Activated T-cell treated with anti-CD3 and anti-CD28 coated beads, Interleukin-2, amount 50 U/mL, for 1 hour (primary cell): ENCODE measurements at places on chromosomes 16 and 17.
A peak's percentile ranks its signal among the peaks of the same experiment; 100 is the strongest.

DNA sequence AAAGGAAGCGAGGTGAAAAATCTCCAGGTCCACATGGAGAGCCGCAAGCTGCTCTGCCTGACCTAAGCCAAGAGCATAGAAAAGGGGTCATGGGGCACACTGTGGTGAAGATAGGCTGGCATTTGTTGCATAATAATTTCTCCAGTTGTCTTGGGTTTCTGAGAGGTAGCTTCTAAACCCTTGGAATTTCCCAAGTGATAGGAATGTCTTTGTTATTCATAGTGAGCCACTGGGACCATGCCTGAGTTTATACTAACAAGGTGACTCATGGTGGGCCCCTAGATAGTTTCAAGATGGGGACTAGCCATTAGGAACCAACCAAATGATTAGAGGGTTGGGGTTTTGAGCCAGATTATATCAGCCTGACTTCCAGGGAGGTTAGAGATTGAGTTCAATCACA is 25.6 kb downstream of the SOST start:
- no peak for DNase-seq

DNA sequence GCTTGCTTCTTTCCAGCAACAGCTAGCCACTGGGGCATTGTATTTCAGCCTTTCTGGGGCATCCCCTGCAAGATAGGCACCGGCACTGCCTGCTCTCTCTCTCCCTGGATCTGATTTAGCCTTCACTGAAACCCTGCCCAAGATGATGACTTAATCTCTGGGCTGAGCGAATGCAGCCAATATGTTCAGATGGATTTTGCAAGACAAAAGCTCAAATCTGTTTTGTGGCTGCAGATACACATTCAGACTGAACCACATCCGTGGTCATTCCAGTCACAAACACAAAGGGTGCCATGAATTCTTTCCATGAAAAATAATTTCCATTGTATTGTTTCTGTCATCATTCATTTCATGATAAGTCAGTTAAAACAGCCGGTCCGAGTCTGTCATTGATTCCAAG is 24.2 kb downstream of the SOST start:
- DNase-seq = no peak

GRCh38 chr16:85850344-85850880 is 48.5 kb upstream of the IRF8 start:
- DNase-seq = no peak

DNA sequence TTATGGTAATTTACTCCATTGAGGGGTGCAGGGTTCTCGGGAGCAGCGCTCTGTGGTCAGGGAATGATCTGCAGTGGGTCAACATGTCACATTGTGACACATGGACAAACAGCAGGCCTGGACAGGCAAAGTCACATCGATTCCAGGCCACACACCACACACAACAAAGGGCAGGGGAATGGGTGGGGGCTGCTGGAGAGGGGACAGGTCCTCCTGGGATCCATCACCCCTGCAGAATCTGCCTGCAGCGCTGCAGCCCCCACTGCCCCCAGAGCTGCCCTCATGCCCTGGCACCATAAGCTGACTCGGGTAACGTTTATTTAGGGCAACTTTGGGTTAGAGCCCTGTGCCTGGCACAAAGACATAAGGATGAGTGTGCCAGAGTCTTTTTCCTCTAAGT is 9.1 kb downstream of the PEMT start:
- DNase-seq = no peak

DNA sequence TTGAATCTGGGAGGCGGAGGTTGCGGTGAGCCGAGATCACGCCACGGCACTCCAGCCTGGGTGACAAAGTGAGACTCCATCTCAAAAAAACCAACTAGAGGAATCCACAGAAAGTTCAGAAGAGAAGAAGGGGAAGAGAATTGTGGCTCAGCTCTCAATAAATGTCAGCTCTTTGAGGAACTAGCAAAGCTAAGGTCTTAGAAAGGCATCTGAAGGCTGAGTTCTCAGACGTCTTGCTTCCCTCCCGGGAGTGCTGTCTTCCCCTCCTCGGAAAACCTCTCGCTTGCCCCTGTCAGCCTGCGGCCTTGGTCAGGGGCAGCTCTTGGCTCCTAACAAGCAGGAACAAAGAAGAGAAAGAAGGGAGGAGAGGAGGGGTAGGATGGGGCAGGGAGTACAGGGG is 5.3 kb downstream of the SHPK start:
- no peak for DNase-seq

DNA sequence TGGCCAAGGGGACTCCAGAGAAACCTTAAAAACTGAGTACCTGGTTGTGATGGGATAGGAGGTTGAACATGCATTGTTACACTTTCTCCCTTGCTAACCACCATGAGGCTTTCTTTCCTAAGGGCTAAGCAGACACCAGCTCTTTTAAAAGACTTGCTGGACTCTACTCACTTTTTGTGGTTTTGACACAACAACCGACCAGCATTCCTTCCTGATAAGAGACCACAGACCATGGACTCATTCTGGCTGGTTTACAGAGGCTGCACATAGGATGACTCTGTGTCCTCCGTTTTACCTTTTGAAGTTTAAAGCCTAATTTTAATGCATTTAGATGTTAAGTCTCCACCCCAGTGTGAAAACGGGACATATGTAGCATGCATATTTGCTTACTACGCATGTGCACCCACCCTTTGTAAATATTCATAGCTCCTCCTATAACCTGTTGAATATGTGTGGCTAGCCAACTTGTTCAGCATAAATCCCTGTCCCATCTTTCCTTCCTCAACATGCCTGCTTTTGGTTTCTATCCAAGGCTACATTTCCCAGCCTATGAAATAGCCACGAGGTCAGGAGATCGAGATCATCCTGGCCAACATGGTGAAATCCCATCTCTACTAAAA is 475.9 kb downstream of the GRIN2A start:
- no peak for DNase-seq

- DNase-seq = no peak
Measured at GRCh38 chr16:49488740-49489525, 115.3 kb downstream of the C16orf78 start.

DNA sequence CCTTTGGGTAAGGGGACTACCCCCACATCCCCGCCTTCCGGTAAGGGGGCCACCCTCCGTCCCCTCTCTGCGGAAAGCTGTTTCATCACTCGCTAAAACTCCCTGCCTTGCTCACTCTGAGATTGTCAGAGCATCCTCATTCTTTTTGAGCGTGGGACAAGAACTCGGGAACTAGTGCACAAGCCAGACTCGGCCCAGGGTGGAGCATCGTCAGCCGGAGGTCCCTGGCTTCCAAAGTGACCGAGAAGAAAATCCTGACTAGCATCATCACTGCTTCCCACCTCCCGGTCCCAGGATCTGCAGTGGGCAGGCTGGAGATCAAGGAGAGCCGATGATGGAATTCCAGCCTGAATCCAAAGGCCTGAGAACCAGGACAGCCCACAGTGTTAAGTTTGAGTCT is 380.3 kb downstream of the SEC14L1 start:
- DNase-seq = peak; percentile 5

- DNase-seq = no peak
Measured at GRCh38 chr16:31333686-31334649, 21.0 kb upstream of the ITGAX start.

DNA sequence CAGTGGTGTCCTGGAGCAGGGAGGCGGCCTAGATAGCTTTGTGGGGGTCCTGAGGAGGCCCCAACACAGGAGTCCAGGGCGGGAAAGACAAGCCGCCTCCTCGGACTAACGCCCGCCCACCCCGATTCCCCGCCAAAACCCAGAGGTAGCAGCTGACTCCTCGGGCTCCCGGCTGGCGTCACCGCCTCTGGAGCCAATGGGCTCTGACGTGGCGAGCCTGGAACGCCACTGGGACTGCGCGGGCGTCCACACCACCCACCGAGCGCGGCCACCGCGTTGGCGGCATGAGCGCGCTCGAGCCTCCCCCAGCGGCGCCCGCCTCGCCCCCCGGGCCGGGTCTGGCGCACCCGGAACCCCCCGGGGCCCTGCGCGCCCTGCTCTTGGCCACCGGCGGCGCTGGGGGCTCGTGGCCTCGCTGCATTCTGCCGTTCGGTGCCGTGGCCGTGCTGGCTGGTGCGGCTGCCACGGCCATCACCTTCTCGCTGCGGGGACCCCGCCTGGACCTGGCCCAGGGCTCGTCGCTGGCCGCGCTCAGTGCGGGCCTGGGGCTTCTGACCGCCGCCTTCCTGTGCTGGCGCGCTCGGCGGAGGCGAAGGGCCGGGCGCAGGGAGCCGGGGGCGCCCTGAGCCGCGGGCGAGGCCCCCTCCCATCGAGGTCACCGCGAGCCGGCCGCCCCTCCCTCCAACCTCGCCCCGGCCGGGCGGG is 3.4 kb upstream of the NTN3 start:
- DNase-seq = no peak

DNA sequence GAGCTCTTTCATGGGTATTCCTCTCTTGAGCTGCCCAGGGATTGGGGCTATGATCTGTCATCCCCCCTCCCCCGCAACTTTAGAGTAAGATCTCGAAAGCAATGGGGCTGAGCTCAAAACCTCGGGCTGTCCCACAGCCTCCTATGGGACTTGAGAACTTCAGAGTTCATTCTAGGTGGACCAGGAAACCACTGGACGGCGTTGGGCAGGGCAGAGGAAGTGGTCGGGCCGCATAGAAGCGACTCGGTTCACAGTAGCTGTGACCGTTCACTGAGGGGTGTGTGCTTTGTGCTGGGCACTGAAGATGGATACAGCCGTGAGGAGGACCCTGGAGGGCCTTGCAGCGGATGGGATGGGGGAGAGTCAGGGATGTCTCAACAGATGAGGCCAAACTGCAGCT is 292.0 kb downstream of the CPPED1 start:
- DNase-seq = no peak

GRCh38 chr16:23403547-23403946 is 49.4 kb downstream of the COG7 start:
- no peak for DNase-seq

GRCh38 chr16:9077091-9077809 is 14.2 kb upstream of the HAPSTR1 start:
- DNase-seq = no peak

DNA sequence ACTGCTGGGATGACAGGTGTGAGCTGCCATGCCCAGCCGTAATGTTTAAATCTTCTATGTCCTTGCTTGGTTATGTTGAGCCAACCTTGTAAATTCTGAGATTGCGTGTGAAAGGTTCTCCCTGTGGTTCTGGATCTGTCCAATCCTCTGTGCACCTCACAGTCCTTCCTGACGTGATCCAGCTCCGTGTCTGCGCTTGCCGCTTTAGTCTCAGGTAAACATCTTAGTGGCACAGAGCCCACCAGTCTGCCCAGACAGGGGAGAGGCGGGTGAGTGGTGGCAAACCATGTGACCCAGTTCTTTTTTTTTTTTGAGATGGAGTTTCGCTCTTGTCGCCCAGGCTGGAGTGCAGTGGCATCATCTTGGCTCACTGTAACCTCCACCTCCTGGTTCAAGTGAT is 13.9 kb downstream of the SLC25A10 start:
- no peak for DNase-seq

GRCh38 chr17:40499551-40500189 is 1.8 kb downstream of the TNS4 start:
- DNase-seq = no peak

- DNase-seq = no peak
Measured at GRCh38 chr17:29100296-29100695, 57.4 kb downstream of the PIPOX start.

GRCh38 chr17:64497565-64498035 is 746 bp upstream of the POLG2 start:
- no peak for DNase-seq

DNA sequence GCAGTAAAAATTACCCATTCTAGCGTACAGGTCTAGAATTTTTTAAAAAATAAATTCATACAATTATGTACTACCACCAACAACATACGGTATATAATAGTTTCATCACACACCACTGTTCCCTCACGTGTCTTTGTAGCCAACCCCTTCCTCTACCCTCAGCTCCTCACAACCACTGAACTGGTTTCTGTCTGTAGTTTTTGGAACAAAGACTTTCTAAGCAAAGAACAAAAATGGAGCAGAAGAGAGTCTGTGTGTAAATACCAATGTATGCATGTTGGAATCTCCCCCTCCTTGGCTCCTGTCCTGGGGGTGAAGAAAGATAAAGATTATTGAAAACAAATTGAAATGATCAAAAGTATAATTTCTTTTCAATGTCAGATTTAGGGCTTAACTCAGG is 31.9 kb upstream of the CCR7 start:
- no peak for DNase-seq

- no peak for DNase-seq
Measured at GRCh38 chr17:69870091-69870530, 204.9 kb upstream of the KCNJ16 start.

DNA sequence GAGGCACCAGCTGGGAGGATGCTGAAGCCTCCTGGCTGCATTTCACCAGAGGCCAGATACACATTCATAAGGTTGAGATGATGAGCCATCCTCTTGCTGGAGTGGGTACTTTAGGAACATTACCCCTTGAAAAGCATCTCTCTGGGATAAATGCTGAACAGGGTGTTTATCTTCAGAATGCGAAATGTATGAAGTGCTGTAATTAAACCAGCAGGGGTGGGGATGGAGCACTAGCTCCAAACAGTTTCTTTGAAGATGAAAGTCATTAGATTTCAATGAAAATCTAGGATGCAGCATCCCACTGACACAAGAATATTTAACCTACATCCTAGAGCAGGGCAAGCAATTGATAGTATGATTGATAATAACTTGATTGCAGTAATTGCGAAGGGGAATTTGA is 158.1 kb downstream of the CYLD start:
- DNase-seq = no peak

DNA sequence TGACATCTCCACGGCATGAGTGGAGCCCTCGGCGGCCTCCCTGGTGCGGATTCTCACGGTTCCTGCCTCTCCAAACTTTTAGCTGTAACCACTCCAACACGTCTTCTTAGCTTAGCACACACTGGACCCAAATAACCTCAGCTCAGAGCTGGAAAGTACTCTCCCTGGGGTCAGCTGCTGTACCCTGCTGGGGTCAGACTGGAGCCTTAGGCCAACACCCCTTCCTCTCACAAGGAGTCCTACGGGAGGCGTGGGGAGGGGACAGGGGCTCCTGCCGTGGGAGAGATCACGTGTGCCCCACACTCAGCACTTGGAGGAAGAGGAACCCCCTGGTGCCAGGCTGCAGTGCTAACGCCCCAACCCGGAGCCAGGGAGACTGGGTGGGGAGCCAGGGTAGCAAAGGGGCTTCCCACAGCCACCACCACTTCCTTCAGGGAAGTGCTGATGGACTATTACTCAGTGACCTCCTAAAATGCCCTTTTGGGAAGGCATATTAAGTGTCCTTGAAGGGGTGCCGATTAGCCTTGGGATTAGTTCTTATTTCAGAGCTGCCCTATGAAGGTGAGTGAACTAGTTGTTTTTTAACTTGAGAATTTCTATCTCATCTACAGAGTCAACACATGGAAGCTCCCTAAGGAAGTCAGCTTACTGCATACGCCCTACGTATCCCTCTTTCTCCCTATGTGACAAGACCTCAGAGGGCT is 124.0 kb downstream of the HIC1 start:
- no peak for DNase-seq

DNA sequence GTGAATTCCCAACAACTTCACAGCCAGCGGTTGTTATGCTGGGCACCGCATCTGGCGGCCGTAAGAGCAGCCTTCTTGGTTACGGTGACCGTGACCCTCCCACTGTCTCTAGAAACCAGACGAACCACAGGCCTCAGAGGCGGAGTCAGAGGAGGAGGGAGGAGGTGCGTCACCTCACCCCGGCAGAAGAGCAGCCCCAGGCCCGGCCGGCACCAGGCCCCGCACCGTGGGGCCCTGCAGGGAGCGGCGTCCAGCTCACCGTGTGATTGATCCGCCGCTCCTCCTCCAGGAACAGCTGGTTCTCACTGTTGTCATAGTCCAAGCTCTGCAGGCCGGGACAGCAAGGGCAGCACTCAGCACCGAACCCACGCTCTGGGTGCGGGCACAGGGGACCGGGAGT is 13.7 kb downstream of the CLCN7 start:
- DNase-seq = no peak

GRCh38 chr17:42199416-42200011 is 5.2 kb upstream of the GHDC start:
- no peak for DNase-seq
